ENCODE measurements at places on chromosomes 3 and 15.

- DNase-seq = no peak
These were observed 288.8 kb downstream of the ROBO2 start for GRCh38 chr3:77328690-77329089.

DNA sequence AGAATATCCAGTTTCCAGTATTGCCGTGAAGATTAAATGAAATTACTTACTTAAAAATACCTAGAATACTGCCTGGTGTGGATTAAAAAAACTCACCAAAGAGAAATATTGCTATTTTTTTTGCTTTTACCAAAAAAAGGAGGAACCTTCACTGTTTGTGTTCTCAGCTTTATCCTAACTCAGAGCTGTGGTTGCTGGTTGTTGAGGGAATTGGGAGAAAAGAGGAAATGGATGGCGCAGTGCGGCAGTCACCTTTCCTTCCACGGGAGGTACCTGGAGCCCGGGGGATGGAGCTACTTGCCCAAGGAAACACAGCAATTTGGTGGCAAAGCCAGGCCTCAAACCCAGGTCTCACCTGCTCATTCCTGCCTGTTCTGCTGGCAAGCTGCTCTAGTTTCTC lies 270.3 kb downstream of the RPLP1 start:
- no peak for DNase-seq

- no peak for DNase-seq
These were observed 121.9 kb upstream of the POU1F1 start for GRCh38 chr3:87398168-87398801.

DNA sequence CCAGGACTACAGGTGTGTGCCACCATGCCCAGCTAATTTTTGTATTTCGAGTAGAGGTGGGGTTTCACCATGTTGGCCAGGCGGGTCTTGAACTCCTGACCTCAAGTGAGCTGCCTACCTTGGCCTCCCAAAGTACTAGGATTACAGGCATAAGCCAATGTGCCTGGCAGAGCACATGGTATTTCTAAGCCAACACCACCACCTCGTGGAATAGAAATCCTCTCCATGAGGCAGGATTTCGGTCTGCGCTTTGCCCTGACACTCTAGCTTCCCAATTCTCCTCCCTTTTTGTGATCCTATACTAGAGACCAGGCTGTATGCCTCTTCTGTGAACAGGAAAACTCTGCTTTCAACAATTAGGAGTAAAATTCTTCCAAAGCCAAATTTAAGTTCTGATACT lies 372.2 kb downstream of the VGLL3 start:
- DNase-seq = no peak

GRCh38 chr3:185488465-185488864 lies 10.4 kb downstream of the TMEM41A start:
- DNase-seq = no peak

DNA sequence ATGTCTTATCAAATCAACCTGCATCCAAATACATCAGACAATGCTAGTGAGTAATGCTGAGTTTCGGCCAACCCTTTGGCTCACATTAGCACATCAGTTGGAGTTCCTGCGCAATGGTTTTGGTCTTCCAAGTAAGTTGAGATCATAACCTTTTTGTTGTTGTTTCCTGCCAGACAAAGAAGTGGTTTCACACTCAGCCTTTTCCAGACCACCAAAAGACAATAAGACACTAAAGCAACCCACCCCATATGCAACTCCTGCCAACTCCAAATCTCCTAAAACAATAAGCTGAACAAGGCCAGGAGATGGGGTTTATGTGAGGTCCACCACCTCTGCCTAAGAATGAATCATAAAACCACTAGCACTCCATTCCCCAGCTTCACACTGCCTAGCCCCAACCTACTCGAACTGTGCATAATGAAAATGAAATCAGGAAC lies 177.0 kb downstream of the ERC2 start:
- no peak for DNase-seq

Measured in D721Med (cell line).